ENCODE measurements at places on chromosomes 7 and 10.

- no peak for DNase-seq
Measured at GRCh38 chr7:42720012-42720411, 191.9 kb downstream of the C7orf25 start.

- DNase-seq, result no peak
Measured at GRCh38 chr10:96708456-96708855, 11.9 kb downstream of the PIK3AP1 start.

DNA sequence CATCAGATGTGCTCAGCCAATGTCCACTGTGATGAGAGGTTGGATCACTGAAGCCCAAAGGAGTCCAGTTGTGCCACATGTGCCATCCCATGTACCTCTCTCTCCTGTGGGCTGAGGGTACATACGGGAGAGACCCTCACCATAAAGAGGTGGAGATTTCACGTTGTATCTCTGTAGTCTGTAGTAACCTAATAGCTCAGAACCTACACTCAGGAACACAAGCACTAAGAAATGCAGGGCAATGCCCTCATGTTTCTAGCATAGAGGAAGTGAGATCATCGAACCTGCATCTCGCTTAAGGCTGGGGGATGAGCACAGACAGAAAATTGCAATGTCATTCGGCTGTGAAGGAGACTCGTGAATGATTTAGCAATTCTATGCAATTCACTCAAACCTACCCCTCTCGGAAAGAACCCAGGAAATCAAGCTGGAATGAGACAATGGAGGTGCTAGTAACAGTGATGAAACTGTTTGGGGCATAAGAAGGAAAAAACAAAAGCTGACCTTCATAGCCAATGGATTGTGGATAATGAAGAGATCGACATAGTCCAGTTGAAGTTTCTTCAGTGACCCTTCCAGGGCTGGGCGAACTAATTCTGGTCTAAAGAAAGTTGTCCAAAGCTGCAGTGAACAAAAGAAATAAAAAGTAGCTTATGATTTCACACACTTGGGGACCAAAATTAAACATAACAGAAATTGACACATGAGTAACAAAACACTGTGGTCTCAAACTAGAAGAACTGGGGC, 80.3 kb upstream of the UCN3 start:
- DNase-seq, result no peak

GRCh38 chr10:124236816-124237215, 143.4 kb upstream of the CHST15 start:
- no peak for DNase-seq

DNA sequence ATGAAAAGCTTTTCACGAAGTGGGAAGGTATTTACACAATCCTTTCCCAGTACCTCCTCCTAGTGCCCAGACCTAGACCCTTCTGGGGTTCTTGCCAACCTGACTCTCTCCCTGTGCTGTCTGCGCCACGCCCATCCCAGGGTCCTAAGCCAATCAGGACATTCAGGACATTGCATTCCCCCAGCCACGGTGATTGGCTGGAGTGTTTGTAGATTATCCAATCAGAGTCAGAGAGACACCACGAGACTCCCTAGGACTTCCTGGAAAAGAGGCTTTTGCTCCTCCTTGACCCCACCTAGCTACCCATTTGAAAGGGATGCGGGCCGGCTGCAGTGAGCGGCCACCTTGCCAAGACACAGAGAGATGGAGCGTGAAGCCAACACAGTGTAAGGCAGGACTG, 3.5 kb upstream of the GDF2 start:
- DNase-seq, result no peak

DNA sequence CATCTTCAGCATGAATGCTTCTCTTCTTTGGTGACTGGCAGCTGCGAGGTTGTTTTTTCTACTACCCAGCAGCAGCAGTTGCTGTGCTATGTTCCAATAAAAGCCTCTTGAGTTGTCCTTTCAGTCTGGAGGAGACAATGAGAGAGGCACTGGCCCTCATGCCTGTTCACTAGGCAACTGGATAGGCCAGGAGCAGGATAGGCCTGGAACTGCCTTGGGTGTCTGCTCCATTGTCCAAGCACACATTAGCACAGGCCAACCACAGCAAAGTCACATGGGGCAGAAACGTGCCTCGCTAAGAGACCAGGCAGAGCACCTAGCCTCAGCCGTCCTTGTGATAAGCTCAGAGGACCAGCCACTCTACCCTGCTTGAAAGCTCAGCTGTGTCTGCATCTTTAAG, 76.9 kb upstream of the PDCD4 start:
- no peak for DNase-seq

DNA sequence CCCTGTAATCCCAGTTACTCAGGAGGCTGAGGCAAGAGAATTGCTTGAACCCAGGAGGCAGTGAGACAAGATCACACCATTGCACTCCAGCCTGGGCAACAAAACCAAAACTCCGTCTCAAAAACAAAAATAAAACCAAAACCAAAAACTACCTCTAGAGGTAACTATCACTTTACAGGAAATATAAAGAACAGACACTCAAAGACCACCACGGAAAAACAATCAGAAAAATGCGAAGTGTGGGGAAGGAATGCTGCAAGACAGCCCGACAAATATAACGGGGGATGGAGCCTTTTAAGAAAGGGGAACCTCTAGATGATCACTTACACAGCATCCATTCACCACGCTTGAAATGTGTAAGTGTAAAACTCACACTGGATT, 4.3 kb downstream of the HNRNPF start:
- no peak for DNase-seq

DNA sequence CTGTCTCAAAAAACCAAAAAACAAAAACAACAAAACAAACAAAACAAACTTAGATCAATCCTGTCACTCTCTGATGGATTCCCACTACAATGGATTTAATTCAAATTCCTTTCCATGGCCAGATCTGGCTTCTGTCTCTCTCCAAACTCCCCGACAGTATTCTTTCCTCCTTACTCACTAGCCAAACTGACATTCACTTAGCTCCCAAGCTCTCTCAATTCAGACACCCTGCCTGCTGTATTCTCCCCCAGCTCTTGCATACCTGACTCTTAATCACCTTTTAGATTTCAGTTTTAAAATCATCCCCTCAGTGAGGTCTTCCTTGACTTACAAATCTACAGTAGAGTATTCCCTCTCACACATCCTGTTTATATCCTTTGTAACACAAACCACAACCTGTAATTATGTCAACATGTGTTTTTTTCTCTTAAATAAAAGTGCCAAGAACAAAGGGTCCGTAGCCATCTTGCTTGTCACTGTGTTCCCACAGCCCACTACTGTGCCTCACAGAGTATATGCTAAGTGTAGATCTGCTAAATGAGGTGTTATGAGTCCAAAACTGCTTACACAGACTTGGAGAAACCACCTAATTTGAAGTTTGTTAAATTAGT, 14.4 kb downstream of the HERPUD2 start:
- DNase-seq, result no peak

GRCh38 chr10:373015-373414, 237.8 kb downstream of the ZMYND11 start:
- DNase-seq, result no peak

- no peak for DNase-seq
Measured at GRCh38 chr7:149081914-149082313, 8.6 kb downstream of the ZNF786 start.

GRCh38 chr7:12889391-12889790, 202.0 kb downstream of the ARL4A start:
- peak; percentile 4 for DNase-seq

DNA sequence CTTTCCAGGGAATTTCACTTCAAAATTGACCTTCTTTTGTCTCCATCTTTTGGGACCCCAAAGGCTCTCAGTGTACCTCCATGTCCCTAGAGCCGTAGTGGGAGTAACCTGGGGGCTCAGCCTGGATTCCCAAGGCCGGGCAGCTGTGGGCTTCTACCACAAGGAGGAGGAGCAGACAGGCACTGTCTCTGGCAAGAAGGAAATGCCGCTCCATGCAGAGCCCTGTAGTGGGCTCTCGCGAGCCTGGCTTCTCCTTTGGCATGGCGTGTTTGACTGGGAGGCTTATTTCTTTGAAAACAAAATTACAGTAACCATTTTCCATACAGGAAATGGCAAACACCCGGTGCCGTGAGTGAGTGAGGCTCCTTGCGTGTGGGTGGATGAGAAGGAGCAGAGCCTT, 76.8 kb upstream of the FAM180A start:
- no peak for DNase-seq

- DNase-seq, result peak; percentile 77
Measured at GRCh38 chr10:103676851-103677417, 178.4 kb downstream of the SH3PXD2A start.

DNA sequence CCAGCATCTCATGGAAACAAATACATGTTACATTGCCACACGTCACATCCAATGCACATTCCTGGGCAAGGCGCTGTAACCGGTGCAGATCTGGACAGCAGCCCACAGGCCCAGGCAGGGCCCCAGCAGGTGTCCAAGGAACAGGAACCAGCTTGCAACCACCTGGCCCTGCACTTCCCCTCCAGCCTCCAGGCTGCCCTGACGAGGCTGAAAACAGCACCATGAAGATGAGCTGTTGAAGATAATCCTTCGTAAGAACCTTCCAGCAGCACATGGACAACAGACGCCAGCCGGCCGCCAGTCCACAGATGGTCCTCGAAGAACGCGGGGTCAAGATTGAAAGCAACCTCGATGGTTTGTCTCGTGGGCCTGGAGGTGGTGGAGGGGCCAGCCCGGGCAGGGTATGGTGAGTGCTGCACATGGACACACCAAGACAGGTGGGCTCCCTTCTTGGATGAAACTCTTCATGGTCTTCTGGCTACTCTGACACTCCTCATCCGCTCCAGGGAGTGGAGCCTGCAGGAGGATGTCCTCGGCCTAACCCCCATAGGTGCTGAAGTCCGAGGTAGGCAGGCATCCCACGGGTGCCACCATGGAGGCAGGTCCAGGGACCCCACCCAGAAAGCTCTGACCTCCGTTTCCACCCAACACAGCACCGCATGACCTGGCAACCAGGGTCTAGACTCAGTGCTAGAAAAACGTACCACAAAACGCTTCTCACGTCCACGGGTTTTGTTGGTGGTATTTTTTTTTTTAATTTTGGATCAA, 22.9 kb downstream of the PDGFA start:
- DNase-seq, result no peak

DNA sequence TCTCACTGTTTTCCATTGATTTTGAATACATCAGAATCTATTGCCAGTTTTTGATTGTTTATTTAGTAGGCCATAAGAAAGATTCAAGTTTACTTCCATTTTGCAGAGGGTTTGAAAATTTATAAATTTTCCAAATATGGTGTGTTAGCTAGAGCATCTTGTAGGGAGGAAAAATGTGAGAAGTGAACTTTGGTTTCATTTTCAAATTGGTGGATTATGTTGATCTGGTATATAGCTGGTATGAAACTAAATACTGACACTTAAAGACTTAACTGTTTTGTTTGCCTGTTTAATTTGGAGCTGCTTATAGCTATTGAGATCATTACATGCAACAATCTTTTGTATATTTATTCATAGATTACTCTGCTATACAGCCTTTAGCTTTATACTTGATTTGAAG, 108.1 kb downstream of the ADAM22 start:
- no peak for DNase-seq

GRCh38 chr10:130202984-130203621, 66.9 kb downstream of the GLRX3 start:
- DNase-seq, result no peak

DNA sequence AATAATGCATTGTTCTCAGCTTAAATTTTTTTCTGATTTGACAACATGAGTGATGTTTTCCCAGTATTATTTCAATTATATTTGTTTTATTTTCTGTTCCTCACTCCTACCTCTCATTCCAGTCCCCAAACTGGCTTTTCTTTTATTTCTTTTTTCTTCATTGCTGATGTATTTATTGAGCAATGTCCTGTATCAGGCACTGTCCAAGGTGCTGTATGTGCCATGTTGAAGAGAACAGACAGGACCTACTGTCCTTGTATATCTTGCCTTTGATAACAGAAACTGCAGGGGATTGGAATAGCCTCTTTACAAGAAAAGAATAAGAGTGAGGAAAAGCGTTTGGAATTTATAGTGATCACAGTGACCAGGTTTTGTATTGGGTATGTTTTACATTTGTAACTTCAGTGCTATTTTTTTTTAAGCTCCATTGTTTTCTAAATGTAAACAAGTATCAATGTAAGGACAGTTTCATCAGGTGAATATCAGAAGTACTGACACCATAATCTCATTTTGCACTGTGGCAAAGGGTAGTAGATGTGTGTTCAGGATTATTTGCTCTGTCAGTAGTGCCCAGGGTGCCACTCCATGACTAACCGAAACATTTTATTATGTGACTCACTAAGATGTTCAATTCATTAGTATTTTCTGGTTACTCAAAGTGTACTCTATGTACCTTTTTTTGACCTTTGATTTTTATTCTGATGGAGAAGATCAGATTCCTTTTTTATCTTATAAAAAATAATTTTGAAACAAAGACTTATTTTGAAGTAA, 15.6 kb upstream of the CLDN12 start:
- no peak for DNase-seq

DNA sequence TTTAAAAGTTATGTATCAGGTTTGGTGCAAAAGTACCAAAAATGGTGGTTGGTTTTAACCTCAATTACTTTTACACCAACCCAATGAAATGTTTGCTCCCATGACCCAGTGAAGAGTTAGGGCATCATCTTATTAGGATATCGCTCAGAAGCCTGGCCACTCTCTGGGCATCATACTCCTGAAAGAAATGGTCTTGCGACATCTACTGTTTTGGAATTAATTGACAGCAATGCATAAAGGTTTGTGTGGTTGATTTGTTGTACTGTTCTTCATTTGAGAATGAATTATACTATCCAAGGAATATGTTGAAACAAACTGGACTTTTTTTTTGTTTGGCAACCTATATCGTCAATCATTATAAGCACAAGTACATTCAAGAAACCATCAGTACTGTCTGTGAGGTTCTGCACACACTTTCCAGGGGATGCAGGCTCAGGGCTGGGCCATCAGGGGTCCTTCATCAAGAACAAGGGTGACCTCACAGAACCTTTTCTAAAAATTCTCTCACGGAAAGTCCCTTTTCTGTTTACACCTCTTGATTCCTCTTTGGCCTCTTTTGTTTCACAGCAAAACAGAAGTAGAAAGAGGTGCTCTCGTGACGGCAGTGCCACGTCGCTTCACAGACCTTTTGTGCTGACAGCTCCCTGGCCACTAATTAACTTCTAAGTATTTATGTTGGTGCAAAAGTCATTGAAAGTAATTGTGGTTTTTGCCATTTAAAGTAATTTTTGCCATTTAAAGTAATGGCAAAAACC, 117.2 kb upstream of the KLF6 start:
- no peak for DNase-seq

- DNase-seq, result no peak
Measured at GRCh38 chr7:107450970-107451369, 18.9 kb upstream of the GPR22 start.

DNA sequence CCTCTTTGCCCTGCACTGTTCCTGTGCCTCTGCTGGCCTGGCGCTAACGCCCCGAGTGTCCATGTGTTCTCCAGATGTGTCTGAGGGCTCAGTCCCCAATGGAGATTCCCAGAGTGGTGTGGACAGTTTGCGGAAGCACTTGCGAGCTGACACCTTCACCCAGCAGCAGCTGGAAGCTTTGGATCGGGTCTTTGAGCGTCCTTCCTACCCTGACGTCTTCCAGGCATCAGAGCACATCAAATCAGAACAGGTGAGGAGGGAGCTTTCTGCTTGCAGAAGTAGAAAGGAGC, 60.9 kb downstream of the PAX2 start:
- no peak for DNase-seq

GRCh38 chr10:98994030-98994429, 241.6 kb downstream of the HPSE2 start:
- DNase-seq, result no peak

Data from HTR-8/SVneo (cell line).